ENCODE measurements at places on chromosomes 3 and 15.

- no peak for DNase-seq
Observed at GRCh38 chr15:53791581-53791980, 32.1 kb upstream of the WDR72 start.

- no peak for DNase-seq
Observed at GRCh38 chr3:165918657-165918979, 81.4 kb upstream of the BCHE start.

- no peak for DNase-seq
Observed at GRCh38 chr15:74245342-74245931, 9.3 kb downstream of the CCDC33 start.

DNA sequence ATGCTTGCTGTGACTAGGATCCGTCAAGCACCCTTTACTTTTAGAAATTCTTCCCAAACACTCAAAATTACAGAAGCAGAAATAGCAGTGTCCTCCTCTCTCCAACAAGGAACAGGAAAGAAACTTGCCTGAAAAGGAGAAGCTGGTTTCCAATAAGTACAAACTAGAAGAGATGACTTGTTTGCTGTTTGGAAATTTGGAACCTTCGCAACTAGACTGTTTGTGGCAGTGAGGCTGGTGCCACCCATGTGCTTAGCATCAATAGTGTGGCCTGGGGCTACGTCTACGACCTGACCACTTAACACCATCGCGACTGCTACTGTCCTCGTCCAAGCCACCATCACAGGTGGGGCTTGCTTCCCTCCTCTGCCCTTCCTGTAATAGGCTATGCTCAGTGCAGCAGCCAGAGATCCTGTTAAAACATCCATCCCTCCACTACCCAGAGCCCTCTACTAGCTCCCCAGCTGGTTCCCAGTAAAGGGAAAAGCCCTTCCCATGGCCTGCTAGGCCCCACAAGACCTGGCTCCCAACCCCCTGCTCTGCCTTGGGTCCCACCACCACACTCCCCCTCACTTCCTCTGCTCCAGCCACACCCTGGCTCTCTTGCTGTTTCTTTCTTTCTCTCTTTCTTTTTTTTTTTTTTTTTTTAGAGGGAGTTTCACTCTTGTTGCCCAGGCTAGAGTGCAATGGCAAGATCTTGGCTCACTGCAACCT is 52.6 kb upstream of the CCR2 start:
- no peak for DNase-seq

DNA sequence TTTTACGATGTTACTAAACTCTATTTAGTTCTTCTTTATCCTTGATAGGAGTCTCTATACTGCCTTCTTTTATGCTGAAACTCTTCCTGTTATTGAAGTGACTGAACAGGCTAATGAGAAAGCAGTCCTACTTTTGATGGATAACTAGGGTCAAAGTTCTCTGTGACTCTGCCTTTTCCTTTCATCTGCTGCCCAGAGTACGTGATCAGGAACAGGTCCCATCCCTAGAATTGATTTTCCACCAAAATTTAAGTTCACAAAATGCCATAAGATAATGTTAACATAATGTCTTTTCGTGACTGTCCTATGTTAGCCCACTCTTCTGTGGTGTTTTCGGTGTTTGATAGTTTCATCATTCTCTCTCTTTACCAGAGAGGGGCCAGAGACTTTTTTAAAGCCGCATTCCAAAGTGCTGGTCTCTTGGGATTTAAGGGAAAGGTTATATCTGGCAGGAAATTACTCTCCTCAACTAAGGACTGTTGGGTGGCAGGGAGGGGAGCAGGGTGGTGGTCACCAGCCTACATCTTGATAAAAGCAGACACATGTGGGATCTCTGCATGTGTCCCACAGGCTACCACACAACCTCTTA is 50.3 kb upstream of the PLXND1 start:
- no peak for DNase-seq

- no peak for DNase-seq
Observed at GRCh38 chr15:55484917-55485672, 22.9 kb downstream of the DNAAF4 start.

- no peak for DNase-seq
Observed at GRCh38 chr3:71300951-71301393, 282.6 kb downstream of the FOXP1 start.

DNA sequence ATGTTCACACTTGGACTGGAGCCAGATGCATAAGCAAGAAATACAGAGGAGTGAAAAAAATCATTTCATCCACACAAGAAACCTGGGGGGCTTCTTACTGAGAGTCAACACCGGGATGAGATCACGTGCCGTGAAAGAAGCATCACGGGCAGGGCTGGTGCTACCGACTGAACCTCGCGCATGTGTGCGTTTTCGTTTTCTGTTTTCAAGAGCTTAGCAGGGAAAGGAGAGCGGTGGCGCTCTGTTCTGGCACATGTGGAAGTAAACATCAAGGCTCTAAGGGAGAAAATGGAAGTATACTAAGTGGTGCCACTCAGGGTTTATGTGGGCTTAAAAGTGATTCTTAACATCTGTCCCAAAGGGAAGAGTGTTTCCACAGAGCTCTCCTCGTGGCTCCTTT is 55.9 kb downstream of the VGLL4 start:
- no peak for DNase-seq

DNA sequence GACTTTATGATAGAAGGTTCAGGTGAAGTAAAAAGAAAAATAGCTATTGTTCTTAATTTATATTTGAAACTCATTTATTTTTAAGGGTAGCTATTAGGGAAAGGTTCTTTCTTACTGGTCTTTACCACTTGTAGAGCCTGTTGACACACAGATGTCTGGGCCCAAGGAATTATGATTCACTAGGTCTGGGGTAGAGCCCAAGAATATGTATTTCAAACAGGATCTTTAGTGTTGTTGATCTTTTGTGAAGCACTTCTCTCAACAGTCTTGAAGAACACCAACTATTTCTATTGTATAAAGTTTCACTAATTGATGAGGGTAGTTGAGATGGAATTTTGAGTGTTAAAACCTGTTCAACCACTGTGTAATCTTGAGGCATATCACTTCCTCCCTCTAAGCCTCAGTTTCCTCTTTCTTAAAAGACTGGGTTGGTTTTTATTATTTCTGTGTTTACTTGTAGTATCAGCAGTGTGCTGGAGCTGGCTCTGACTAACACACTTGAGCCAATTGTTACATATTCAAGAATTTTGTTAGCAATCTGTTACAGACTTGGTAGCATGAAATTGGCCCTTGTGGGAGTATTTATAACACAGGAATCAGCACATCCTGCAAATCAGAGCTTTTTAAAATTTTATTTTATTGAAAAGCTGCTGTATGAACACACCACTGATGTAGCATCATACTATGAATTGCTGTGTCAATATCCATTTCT is 155.9 kb downstream of the RBMS3 start:
- DNase-seq, result no peak

- DNase-seq, result no peak
Observed at GRCh38 chr3:23442598-23443383, 239.7 kb downstream of the UBE2E2 start.

- DNase-seq, result no peak
Observed at GRCh38 chr3:42308651-42309050, 42.7 kb upstream of the CCK start.

DNA sequence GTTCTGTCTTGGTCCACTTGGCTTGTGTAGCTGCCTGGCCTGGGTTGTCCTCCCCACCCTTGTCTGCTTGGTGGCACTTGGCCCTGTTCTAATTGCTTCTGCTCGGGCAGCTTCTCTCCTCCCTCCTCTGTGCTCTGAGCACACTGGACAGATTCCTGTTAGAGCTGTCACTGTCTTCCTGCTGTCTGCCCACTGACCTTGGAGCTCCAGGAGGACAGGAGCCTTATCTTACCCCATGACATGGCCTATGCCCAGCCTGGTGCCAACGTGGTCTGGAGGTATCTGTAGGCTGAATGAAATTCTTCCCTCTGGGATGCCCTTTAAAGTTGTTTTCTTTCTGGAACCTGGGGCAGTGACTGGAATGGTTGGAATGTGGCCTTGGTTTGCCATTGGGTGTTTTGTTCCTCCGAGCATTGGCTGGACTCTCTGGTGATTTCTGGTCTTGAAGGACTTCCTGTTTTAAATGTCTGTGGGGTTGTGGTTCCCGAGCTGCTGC is 94.1 kb downstream of the FAM43A start:
- DNase-seq, result no peak

GRCh38 chr3:53799338-53799865 is 46.8 kb downstream of the CHDH start:
- no peak for DNase-seq

- DNase-seq, result no peak
Observed at GRCh38 chr3:39396690-39397089, 9.8 kb upstream of the RPSA start.

DNA sequence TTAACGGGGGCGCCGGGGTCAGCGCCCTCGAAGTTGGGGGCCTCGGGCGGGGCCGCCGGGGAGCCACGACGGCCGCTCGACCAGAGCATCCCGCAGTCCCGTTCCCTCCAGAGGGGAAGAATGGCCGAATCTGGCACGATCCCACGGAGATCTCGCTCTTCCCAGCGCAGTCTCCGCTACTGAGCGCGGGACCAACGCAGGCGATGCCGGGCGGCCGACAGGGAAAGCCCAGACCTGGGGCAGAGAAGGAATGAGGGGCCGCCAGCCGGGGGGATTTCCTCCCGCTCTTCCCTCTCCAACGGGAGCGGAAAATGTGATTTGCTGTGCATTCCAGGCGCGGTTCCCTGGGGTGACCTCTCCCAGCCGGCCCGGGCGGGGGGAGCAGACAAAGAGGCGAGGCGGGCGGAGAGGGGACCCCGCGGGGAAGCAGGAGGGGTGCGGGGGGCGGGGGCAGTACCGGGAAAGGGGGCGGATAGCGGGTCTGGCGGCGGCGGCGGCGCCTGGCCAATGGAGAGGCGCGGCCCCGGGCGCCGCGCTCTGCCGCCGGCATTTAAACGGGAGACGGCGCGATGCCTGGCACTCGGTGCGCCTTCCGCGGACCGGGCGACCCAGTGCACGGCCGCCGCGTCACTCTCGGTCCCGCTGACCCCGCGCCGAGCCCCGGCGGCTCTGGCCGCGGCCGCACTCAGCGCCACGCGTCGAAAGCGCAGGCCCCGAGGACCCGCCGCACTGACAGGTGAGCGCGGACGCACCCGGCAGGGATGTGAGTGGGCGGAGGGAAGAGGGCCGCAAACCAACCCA is at the start of gene GREM1:
TSS of gene GREM1 (plus strand) at position 579 of the 801 bp plus-strand sequence. CDS start 12,687 bp downstream, outside the sequence.
- DNase-seq, result no peak

DNA sequence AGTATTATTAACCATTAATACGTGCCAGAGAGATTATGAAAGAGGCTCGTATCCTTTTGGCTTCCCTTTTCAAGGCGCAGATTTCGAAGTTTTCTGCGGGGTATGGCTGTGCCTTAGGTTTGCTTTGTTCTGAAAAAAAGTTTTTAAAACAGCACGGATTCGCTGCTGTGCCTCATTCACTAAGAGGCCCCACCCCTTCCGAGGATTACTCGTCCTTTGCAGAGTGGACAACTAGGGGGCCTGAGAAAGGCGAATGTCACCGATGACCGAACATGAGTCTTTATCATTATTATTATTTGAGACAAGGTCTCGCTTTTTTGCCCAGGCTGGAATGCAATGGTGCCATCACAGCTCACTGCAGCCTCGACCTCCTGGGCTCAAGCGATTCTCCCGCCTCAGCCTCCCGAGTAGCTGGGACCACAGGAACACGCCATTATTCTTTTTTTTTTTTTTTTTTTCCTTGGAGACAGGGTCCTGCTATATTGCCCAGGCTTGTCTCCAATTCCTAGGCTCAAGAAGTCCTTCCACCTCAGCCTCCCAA is 684 bp upstream of the RPS27L start:
- DNase-seq, result peak; percentile 23

- DNase-seq, result peak; percentile 44
Observed at GRCh38 chr3:50617096-50617791, at the start of gene MAPKAPK3. Gene MAPKAPK3 (plus strand): TSS chr3:50617151. CDS start chr3:50617566, 415 bp downstream.

DNA sequence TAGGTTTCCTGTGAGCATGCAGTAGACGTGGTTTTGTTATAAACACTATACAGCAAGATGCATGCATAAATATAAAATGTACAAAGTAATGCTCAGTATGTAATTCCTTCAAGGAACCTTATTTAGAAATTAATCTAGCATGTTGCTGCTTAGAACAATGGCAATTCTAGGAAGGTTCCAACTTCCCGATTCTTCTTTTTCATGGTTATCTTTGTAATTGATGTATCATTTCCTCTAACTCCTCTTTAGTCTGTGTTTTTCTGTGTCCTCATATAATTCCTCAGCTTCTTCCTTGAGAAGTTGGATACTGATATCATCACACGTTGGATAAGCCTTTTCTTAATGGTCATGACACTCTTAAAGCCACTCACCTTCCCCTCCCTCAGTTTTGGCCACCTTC is 3.5 kb downstream of the TSEN2 start:
- DNase-seq, result no peak

GRCh38 chr15:81740416-81740815 is 305.4 kb downstream of the MEX3B start:
- no peak for DNase-seq

GRCh38 chr3:165259541-165260193 is 63.5 kb upstream of the SLITRK3 start:
- no peak for DNase-seq

DNA sequence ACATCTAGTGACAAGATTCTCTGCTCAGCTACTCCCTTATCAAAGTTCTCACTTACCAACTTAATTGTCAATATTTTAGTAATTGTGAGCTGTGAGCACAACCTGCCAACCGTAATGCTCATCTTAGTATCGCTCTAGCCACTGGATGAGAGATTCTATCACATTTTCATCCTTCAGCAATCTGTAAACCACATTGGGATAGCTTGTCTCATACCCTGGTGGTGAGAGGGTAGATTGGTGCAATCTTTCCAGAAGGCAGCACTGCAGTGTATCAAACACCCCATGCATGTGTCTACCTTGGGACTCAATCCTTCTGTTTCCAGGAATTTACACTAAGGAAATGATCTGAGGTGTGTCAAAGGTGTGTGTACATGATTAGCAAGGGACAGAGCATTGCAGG is 18.9 kb upstream of the ATP8B4 start:
- DNase-seq, result no peak

- DNase-seq, result no peak
Observed at GRCh38 chr3:8606701-8607231, 37.8 kb downstream of the SSUH2 start.

DNA sequence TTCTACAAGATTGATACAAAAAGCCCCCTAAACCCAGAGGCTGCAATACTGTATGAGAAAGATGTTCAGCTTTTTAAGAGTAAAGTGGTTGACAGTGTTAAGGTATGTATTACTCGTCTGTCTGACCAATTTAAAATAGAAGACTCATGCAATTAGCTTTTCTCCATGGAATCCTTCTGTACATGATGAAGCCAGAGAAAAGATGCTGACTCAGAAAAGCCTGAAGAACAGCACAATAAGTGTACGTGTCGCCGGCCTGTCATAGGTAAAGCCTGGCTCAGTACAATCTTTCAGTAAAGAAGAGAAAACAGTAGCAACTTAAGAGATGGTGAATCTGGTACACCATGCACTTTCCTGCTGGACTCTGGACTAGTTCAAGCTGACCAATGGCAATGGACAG is 16.4 kb downstream of the NEK4 start:
- no peak for DNase-seq
